ENCODE measurements at places on chromosomes 11 and 22.

DNA sequence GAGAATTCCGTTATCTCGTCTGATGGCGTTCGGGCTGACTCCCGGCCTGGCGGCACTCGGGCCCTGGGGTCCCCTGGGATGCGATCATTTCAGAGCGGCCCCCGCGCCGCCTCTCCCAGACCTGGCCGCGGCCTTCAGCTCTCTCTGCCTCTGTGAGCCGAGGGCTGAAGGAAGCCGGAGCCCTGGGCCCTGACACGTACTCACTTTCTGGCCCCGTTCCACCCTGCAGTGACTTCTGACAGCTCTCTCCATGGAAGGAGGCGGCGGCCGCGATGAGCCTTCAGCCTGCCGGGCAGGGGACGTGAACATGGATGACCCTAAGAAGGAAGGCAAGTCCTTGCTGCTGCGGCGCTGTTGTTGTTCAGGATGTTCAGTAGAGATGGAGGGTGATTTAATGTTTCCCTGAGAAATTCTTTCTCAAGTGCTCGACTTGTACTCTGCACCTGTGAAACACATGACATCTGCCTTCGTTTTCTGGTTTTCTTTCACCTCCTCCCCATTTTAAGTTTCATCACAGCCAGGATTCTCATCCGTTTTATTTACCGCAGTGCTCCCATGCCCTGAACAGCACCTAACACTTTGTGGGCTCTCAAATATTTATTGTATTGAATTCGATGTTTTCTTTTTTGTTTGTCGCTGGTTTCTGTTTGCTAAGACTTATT lies 612 bp downstream of the GTSE1 start:
- DNase-seq, result peak; percentile 55

GRCh38 chr11:10480026-10480425 lies 25.0 kb downstream of the AMPD3 start:
- no peak for DNase-seq

DNA sequence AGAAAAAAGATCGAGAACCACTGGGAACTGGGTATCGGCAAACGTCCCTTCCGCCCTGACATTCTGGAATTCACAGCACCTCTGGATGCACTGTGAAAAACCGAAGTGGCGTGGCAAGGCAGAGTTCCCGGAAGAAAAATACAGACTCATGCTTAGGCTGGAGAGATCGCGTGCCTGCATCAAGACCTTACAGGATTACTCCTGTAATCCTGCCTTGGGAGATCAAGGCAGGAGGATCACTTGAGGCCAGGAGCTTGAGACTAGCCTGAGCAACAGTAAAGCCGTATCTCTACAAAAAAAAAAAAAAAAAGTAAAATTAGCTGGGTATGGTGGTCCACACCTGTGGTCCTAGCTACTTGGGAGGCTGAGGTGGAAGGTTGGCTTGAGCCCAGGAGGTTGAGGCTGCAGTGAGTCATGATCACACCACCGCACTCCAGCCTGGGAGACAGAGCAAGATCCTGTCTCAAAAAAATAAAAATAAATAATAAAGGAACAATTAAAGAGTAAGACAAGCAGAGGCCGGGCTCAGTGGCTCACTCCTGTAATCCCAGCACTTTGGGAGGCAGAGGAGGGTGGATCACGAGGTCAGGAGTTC lies 19.9 kb upstream of the TEF start:
- peak; percentile 28 for DNase-seq

DNA sequence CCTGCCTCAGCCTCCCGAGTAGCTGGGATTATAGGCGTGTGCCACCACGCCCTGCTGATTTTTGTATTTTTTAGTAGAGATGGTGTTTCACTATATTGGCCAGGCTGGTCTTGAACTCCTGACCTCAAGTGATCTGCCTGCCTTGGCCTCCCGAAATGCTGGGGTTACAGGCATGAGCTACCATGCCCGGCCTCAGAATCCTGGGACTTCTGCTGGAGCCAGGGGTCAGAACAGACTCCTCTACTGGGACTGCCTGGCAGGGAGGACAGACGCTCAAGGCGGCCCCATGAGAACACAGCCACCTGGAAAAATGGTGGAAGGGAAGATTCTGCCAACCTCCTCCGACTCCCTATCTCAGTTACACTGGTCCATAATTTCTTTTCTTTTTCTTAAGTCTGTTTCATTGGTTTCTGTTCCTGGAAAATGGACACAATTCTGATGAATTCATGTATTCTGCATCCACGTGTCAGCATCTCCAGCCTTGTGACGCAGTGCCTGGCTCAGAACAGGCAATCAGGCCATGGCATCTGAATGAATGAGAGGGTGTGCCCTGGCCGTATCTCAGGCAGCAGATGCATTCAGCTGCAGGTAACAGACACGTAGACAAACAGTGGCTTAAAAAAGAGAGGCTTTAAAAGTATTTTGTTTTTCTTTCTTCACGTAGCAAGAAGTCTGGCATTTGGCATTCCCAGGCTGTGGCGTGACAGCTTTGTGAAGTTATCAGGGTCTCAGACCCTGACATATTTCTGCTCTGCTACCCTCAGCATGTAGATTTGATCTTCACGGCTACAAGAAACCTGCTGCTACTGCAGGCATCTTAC lies 4.8 kb downstream of the SMIM38 start:
- no peak for DNase-seq

GRCh38 chr11:46015941-46016340 lies 93.5 kb downstream of the LARGE2 start:
- DNase-seq, result peak; percentile 64
